Liver (tissue), 10 donors: ENCODE measurements at places on chromosomes 6 and 20.

GRCh38 chr6:128209771-128210170 lies 308.9 kb upstream of the THEMIS start:
- DNase-seq: no peak

GRCh38 chr6:25035512-25036435 lies 100.0 kb upstream of the RIPOR2 start:
- no peak for DNase-seq

DNA sequence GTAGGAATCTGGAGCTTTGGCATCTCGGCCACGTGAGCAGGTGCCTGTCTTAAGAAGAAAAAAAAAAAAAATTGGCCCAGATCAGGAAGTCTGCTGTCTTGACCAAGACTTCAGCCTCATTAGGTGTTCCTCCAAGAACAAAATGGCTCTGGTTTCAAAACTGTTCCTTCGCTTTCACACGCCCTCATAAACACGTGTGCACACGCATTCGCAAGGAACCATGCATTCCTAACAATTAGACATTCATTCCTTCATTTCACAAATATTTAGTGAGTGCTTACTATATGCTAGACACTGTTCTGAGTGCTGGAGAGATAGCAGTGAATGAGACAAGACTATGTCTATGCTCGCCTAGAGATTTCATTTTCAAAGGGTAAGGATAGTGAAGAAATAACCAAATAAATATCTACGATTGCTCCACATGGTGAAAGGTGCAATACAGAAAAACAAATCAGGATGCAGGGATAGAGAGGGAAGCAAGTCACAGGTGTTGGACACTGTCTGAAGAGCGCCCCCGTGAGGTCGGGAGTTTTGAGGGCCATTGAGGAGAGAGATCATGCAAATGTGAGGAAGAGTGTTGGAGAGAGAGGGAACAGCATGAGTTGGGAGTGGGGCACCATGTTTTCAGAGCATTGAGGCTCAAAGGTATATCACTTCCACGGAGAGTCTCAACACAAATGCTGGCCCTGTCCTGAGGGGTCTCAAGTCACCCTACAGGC lies 53.3 kb downstream of the CCDC170 start:
- no peak for DNase-seq

DNA sequence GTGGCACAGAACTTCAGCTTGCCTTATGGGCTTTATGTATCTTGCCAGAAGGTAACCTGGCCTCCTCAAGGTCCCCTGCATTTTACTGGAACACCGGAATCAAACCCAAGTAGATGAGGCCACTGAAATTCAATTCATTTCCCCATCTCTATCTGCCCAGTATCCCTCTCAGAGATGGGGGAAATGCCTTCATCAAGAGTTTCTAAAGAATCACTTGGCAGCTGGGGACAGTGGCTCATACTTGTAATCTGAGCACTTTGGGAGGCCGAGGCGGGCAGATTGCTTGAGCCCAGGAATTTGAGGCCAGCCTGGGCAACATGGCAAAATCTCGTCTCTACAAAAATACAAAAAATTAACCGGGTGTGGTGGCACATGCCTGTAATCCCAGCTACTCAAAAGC lies 12.9 kb downstream of the MDGA1 start:
- no peak for DNase-seq

DNA sequence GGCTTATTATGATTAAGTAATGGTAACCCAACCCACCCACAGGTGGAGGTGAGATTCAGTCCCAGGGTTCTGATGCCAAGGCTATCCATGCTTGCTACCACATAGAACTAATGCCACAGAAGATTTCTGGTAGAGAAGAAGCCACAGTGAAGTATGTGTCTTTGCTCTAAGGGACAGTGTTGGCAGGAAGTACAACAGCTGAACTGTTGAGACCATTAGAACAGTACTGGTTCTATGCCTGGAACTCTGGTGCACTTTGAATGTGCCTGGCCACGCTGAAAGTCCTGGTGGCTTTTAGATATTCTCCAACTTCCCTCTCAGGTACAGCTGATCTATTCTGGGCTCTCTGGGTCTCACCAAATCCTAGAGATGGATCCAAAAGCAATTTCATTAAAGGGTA lies 7.8 kb downstream of the STX7 start:
- DNase-seq: no peak

GRCh38 chr6:31705931-31706330 lies 735 bp upstream of the LY6G6F start:
- DNase-seq: no peak

GRCh38 chr6:101878554-101879276 lies 485.2 kb downstream of the GRIK2 start:
- DNase-seq: no peak

DNA sequence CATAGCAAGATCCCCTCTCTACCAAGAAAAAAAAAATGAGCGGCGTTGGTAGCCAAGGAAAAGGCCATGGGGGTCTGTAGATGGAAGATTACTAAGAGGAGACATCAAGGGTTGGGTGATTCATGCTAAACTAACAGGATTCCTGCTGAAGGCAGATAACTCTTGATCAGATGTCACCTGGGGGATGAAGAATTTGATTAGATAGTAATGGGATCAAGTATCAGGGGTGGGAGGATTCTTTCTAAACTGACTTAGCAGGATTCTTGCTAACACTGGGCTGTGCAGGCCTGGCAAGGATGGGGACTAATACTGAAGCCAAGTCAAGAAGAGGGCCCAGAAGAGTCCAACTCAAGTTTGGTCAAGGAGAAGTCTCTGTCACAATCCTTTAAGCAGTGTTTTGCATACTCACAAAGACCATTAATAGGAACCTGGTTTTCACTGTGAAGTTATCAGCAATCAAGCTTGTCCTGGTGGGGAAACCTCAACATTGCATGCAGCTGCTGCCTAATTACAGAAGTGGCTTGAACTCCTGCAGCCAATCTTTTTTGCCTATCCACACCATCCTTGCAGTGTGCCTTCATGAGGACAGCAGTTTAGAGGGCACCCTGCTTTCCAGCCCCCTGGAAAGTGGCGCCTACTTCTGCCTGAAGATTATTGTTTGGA lies 61.3 kb downstream of the ANKRD6 start:
- no peak for DNase-seq

GRCh38 chr6:71248306-71248765 lies 40.3 kb upstream of the OGFRL1 start:
- DNase-seq: no peak

DNA sequence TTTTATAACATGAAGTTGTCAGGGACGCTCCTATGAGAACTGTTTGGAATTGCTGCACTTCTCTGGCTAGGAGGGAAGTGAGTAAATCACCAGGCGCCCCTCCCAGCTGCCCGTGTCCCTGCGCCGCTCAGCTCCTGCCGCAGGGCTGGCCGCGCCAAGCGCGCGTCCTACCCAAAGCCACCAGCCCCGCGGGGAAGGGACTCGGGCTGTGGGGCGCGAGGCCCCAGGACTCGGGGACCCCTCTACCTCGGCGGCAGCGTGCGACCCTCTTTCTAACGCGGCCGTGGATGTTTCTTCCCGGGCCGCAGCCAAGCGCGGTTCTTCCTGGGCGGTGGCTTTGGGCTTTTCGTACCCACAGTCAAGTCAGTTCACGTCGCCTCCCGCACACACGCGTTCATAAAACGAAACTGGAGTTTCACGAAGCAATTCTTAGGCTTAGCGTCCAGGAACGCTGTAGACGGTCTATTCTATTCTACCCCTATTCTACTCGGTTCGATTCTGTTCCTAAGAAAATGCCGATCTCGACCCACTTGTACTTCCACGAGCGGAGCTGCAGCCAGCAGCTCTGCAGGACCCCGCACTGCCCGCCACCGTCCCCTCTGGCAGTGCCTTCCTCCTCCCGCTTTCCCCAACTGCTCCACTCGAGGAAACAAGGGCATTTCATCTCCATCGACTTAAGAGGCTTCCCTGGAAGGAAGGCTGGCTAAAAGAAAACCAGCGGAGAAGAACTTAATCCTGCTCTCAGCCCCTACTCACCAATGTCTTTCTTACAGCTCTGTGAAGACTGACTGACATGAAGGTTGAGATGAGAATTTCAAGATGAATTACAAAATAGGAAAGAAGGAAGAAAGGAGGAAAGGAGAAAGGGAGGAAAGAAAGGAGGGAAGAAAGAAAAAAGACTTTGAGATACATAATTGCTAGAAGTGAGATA lies 15.4 kb downstream of the FOXC1 start:
- DNase-seq: no peak

DNA sequence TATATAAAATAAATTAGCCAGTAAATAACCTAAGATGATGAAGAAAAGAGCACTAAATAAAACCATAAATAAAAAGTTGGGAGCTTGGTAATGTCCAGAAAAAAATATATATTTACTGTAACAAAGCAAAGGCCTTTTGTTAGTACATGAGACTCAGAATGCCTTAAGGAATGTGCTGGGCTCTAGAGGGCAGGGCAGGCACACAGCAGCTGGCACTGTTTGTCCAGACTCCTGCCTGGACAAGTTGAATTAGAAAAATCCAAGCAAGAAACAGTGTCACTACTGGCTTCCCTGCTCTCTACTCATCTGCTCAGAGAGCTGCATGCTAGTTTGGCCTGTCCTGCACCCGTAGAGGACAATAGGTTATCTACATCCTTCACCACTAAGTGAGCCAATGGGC lies 8.8 kb downstream of the DEFB129 start:
- DNase-seq: no peak

DNA sequence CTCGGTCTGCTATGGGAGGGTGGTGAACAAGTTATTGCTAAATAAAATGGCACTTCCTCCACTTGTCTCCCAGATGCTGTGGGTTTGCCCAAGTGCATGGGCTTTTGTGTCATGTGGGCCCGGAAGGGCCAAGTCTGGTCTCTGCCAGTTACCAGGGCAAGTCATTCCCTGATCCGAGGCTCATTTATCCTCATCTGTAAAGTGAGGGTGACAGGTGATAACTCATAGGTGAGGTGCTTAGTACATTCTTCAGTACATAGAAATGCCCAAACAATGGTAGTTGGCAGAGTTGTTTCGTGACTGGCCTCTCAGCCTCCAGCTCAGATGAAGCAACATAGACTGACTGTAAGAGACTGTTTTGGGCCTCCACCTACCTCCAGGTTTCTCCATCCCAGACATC lies 2.0 kb upstream of the MUCL3 start:
- no peak for DNase-seq

DNA sequence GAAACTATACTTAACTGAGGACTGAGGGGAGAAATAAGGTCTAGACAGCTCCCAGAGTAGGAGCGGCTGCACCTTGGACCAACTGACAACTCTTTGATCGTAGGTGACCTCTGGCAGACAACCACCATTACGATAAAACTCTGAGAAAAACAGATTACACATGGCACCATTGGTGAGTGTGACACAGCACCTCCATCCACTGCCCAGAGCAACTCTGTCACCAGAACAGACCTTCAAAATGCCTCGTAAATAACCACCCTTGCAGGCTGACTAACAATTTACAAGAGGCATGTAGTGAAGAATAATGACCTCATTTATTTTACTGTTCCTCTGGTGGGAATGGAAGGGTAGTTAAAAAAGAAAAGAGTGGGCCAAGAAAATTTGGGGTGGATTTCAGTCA lies 64.2 kb downstream of the F13A1 start:
- no peak for DNase-seq

- no peak for DNase-seq
These were observed 1.8 kb upstream of the MAP7 start for GRCh38 chr6:136552054-136552453.

DNA sequence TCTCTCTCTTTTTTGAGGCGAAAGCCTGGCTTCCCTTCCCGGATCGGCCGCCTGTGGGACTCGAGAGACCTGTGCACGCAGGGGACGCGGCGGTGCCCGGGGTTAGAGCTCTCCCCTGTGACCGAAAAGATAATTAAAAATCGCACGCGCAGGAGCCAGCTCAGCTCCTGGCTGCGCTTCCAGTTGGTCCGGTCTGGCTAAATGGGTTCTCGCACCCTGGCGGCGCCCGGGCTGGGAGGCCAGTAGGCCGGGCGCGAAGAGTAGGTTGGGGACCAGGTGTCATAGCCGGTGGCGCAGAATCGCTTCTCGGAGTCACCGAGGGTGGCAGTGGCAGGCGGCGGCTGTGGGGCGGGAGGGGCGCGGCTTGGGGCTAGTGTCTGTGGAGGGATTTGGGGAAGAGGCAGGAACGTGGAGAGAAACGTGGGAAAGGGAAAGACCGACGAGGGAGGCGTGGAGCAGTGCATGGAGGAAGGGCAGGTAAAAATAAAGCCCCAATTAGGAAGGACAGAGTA lies 41.9 kb upstream of the SUPT3H start:
- peak; percentile 50 for DNase-seq

GRCh38 chr20:5923493-5923892 lies 26.8 kb downstream of the TRMT6 start:
- no peak for DNase-seq

GRCh38 chr6:67285770-67286495 lies 1349.1 kb upstream of the ADGRB3 start:
- DNase-seq: no peak

GRCh38 chr20:23157734-23158133 lies 71.6 kb upstream of the CD93 start:
- no peak for DNase-seq

DNA sequence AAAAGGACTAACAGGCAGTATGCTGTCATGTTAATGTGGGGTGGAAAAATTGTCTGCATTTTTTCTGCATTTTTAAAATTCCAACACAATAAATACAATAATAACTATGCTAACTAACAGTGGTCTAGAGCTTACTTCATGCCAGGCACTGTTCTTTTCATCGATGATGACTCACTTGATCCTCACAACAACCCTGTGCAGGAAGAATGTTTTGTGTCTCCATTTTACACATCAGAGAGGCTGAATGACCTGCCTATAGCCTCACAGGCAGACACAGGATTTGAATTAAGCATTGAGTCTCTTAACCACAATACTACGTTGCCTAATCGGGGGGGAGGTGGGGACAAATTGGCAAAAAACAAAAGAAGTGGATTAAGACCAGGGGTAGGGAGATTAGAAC lies 26.9 kb upstream of the FANCE start:
- no peak for DNase-seq

- DNase-seq: peak; percentile 55
These were observed 180.4 kb downstream of the ZNF217 start for GRCh38 chr20:53413186-53413631.

- DNase-seq: no peak
These were observed 20.2 kb upstream of the FHL5 start for GRCh38 chr6:96542702-96543101.

DNA sequence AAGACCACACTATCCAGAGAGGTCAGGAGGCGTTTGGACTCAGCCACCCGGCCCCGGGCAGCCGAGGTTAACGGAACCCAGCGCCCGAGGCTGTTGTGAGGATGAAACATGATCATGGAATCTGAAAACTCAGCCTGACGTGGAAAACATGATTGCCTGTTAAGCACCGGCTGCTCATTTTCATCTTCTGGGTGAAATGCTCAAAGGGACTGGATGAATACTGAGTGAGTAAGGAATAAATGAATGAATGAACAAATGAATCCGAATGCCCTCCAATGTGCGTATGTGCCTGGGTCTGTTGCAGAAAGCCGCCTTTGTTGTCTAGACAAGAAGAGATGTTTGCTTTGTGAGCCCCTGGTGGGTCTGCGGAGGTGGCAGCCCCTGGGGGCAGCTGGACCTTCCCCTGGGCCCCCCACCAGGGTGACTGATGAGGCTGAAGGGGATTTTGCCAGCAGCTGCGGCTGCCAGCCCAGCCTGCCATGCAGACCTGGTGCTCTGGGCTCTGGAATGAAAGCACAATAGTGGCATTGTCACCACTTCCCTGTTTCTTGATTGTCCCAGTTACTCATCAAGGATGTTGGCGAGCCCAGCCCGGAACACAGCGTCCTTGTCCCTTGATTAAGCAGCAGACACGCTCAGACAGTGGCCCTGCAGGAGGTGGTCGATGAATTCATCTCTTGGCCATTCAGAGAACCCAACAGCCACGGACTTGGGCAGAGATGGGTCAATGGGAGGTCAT lies 211.1 kb downstream of the ANKRD60 start:
- DNase-seq: no peak
